ENCODE measurements at places on chromosomes 1 and 21.

DNA sequence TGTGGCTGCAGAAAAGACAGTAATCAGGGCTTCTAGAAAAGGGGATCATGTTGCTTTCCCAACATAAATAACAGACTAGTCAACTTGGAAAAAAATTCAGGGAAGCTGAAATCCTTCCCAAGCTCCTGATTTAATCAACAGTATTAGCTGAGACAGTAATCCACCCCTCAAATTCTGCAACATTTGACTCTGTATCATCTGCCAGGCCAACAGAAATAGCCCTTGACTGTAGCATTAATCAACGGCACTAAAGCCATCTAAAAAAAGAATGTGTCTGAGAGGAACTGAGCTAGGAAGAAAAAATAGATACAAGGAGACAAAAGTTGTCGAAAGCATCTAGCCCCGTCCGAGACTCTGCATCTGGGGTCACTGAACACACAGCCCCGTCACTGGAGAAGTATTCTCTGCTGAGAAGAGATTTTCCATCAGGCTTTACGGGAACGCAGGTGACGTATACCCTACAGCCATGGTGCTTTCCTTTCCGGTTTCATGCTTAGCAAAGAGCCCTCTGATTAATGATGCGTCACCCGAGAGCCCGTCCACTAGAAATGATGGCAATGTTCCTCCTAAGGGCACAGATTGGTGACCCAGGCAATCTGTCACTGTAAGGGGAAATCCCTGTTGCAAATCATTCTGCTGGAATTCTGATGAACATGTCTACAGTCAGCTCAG lies 42.1 kb upstream of the TP53BP2 start:
- no peak for DNase-seq

GRCh38 chr1:6370006-6370405 lies 23.6 kb downstream of the ACOT7 start:
- no peak for DNase-seq

- no peak for DNase-seq
Observed at GRCh38 chr1:56526571-56527174, 52.7 kb downstream of the PLPP3 start.

GRCh38 chr1:242523719-242524570 lies 552 bp downstream of the PLD5 start:
- DNase-seq, result no peak

DNA sequence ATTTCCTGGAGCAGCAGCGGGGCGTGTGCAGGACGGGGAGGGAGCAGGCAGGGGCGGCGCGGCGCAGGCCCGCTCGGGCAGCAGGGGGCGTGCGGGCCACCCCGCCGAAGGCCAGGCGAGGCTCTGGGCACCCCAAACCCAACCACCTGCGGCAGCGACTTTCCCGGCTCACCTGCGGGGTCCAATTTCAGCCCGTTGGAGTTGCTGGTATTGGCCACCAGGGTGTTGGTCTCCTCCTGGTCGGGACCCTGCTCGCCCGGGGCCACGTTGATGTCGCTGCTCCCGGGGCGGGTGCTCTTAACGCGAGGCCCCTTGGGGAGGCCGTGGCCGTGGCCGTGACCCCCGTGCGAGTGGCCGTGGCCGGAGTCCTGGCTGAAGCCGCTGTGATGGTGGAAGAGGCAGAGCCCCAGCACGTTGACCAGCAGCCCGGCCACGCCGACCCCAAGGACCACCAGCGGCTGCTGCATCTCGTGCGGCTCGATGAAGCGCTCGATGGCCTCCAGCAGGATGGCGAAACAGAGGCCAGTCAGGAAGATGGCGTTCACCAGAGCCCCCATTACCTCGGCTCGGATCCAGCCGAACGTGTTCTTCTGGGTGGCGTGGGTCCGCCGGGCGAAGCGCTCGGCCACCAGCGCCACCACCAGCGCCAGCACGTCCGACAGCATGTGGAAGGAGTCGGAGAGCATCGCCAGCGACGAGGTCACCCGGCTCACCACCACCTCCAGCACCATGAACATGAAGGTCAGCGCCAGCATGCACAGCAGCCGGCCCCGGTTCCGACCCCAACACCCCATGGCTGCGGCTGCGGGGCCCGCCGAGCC lies 932 bp downstream of the SLC30A1 start:
- no peak for DNase-seq

GRCh38 chr1:173297798-173298391 lies 90.8 kb upstream of the TNFSF4 start:
- DNase-seq, result no peak

GRCh38 chr1:115116512-115116911 lies 27.2 kb upstream of the TSPAN2 start:
- DNase-seq, result no peak

DNA sequence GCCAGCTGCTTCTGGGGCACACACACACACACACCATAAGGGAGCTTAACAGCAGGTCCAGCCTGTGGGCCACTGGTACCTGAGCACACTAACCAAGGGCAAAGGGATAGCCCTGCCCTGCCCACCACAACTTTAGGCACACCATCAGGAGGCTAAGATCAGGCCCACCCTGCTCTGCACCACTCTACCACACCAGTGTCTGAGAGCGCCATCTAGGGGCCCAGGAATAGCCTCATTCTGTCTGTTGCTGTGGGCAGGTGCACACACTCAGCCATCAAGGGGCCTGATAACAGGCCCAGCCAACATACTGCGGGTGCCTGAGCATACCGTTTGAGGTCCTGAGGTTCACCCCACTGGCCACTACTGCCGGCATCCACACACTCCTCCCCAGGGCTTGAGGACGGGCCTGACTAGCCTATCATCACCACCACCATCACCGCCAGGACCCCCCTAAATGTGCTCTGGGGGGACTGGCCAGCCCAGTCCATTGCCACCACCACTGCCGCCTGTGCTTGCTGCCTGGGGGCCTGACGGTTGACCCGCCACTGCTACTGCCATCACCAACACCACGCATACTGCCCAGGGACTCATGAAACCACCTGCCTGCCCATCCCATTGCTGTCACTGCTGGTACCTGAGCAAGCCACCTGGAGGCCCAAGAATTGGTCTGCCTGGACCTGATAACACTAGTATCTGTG lies 31.3 kb downstream of the NSL1 start:
- no peak for DNase-seq

- DNase-seq, result no peak
Observed at GRCh38 chr1:212944229-212944901, 6.0 kb upstream of the VASH2 start.

- no peak for DNase-seq
Observed at GRCh38 chr1:92262516-92262915, 36.3 kb downstream of the GLMN start.

DNA sequence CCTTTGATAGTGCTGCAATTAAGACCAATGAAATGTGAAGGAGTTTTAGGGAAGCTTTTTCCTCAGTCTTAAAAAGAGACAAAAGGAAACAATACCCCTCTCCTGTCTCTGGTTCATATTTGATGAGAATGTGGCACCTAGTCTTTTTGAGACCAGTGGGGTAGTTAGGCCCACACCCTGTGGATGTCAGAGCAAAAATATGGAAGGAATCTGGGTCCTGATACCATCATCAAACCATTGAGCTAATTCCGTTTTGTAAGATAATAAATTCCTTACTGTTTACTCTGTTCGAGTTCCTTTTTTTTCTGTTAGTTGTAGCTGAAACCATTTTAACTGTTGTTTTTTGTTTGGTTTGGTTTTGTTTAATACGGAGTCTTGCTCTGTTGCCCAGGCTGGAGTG lies 33.3 kb downstream of the PTPRC start:
- DNase-seq, result no peak

DNA sequence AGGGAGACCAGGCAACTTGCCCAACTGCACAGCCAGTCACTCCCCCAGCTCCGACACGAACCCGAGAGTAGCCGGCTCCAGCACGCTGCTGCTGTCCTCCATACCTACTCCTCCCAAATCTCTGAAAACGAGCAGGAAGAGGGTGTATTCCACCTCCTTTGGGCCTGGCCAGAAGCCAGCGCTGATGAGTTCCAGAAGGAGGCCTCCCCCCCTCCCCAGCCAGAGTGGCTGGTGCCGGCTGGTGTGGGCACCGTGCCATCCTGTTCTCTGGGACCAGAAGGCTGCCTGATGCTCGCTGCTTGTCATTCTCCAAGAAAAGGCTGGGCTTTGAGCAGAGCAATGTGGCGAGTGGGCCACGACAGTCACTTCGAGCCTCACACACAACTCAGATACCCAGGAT lies 22.2 kb downstream of the KCNN3 start:
- DNase-seq, result no peak

GRCh38 chr1:30707412-30708360 lies 15.7 kb downstream of the MATN1 start:
- peak; percentile 11 for DNase-seq

DNA sequence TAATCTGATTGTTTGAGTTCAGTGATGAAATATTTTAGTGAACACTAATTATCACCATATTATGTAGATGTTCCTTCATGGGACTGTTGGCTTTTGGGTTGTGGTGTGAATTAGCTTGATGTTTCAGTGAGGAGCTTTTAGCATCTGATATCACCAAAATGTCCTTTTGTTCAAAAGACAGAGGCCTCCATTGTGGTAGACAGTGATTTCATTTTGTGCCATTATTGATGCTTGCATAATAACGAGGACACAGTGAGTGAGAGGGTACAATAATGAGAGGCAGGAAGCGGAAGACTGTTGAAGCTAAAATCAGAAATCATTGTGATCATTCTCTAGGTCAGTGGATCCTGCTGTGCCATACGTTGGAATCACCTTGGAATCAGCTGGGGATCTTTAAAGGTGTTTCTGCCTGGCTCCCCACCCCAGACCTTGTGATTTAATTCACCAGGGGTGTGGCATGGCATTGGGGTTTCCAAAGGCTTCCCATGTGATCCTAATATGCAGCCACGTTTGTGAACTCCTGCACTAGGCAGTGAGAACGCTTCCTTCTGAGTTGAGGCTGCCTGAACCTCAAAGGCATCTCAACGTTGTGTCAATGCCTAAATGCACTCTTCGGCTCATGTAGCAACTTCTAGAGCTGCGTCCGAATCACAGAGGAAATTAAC lies 82.1 kb upstream of the KIF1B start:
- no peak for DNase-seq

GRCh38 chr1:20742671-20743070 lies 10.2 kb upstream of the SH2D5 start:
- DNase-seq, result no peak

DNA sequence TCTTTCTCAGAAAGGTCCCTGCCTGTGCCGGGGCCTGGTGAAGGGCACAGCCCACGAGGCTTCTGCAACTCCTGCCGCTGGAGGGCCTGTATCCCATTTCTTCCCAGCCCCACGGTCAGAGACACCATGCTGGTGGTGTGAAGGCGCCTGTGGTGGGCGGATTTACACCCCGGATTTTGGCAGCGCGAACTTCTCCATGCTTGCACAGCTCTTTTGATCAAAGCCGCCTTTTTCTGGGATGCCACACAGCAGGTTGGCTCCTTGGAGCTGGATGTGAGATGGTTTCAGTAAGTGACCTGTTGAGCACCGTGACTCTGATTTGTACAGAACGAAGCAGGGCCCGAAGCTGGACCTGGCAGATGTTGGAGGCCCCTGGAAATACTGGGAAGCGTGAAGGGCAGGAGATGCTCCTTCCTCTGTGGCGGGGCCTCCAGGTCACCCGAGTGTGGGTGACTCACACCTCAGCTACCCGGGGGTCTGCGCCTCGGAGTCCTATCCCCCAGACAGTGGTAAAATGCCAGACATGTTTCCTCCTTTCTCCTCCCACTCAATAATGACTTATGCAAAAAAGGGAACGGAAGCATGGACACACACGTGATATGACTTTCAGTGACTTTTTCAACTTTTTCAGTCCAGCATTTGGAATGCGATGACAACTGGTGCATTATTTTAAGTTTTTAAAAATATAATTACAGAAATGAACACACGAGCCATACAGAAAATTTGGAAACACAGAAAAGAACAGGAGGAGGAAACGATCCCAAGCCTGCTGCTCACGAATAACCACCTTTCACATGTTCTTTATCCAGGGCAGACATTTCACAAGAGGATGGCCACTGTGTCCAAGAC lies 9.0 kb downstream of the UMODL1 start:
- no peak for DNase-seq

DNA sequence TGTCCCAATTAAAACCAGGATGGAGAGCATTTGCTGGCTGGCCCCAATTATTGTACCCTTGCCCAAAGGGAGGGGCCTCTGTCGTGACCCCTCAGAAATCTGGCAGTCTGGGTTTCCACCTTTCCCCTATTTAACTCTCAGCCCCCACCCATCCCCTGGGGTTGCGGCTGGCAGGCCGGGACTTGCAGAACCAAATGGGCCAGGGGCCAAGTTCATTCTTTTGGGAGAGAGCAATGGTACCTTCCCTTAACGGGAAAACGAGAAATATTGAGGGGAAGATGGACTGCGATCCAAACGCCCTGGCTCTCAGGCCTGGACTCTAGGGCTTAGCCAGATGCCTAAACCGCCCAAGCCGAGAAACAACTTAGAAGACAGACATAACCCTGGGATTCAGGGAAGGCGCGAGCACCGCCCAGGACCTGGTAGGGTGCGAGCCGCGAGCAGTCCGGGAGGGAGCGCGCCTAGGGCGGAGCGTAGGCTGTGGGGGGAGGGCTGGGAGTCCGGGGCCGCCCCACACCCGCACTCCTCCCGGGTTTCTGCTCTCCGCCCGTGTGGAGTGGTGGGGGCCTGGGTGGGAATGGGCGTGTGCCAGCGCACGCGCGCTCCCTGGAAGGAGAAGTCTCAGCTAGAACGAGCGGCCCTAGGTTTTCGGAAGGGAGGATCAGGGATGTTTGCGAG lies at the start of gene SLC27A3:
SLC27A3 (plus strand) TSS at position 628 of the 678 bp plus-strand sequence. CDS start 91 bp downstream, outside the sequence.
- DNase-seq, result no peak

GRCh38 chr1:18360251-18360650 lies 120.5 kb upstream of the KLHDC7A start:
- DNase-seq, result no peak

- DNase-seq, result no peak
Observed at GRCh38 chr1:42753070-42753469, 13.0 kb upstream of the CLDN19 start.

DNA sequence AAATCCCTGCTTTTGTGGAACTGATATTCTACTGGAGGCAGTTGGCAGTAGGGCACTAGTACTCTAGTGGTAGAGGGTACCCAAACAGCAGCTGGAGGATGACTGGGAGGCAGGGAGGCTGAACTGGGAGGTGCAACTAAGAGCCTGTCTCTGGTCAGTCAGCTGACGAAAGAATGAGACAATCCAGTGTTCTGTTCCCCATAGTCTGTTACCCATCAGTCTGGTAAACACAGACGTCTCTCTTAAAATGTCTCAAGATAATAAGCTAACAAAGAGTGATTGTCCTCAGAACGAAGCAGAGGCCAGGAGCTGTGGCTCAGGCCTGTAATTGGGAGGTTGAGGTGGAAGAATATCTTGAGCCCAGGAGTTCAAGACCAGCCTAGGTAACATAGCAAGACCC lies 30.4 kb downstream of the TFAP2E start:
- no peak for DNase-seq
